ENCODE measurements at places on chromosomes 16 and 17.

DNA sequence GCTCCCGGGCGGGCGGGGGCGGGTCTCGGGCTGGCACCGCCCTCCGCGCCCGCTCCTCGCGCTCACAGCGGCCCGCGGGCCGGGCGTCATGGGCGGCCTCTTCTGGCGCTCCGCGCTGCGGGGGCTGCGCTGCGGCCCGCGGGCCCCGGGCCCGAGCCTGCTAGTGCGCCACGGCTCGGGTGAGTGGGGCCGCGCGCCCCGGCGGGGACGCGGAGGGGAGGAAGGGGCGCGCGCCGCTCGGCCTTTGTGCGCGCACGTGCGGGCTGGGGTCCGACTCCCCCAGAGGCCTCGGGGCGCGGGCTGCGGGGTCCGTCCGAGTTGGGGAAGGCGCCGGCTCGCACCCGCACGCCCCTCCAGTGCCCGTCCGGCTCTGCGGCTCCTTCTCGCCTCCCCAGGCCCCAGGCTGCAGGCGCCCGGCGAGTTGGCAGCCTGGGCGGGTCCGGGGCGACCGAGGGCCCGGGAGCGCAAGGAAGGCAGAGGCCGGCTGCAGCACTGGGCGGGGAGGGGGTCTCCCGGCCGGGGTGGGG lies at the start of gene NME4:
NME4 (plus strand) TSS at position 65 of the 527 bp plus-strand sequence; CDS start at position 89, 24 bp downstream.
- peak; percentile 56 for DNase-seq

GRCh38 chr16:67548265-67549126 lies 13.8 kb upstream of the CTCF start:
- no peak for DNase-seq

DNA sequence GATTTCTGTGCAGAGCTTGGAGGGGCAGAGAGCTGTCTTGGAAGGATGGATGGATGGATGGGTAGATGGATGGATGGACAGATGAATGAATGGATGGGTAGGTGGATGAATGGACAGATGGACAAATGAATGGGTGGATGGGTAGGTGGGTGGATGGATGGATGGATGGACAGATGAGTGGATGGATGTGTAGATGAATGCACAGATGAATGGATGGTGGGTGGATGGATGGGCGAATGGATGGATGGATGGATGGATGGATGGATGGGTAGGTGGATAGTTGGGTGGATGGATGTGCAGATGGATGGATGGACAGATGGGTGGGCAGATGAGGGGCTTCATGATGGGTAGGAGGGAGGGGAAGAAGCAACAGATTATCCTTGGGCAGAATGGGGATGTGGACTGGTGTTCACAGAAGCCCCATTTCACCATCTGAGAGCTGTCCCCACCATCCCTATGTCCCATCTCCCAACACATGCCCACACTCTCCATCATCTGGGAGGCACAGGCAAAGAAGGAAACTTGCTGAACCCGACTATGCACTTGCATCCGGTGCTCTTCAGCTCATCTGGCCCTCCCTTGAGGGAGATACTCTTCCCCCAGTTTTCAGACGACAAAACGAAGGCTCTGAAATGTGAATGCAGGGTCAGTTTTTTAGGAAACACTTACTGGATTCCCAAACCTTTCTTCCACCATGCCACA lies 57.2 kb downstream of the IL21R start:
- DNase-seq: no peak

DNA sequence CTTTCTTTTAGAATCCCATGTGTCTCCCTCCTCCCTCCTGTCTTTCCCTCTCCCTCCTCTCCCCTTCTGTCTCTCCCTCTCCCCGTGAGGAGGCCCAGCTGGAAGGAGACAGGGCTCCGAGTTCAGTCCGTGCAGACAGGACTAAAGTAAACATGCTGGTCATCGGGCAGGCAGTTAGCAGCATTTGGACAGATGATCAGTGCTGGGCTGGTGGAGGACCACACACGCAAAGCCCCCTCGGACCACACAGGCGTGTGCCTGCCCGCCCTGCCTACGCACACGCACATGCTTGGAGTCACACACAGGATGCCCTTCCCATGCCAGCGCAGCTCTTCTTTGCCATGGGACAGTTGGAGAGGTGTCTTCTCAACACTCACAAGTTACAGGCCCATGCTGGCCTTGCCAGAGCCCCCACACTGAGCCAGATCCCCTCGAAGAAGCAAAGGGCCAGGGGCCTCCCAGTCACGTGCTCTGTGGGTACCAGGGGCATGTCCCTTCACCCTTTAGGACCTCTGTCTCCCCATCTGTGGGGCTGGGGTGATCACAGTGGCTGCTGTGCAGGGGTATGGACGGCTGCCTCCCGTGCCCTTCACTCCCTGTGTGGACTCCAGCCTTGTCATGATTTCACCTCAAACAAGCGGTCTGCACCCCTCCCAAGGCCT lies 215.7 kb upstream of the FOXF1 start:
- DNase-seq: no peak

DNA sequence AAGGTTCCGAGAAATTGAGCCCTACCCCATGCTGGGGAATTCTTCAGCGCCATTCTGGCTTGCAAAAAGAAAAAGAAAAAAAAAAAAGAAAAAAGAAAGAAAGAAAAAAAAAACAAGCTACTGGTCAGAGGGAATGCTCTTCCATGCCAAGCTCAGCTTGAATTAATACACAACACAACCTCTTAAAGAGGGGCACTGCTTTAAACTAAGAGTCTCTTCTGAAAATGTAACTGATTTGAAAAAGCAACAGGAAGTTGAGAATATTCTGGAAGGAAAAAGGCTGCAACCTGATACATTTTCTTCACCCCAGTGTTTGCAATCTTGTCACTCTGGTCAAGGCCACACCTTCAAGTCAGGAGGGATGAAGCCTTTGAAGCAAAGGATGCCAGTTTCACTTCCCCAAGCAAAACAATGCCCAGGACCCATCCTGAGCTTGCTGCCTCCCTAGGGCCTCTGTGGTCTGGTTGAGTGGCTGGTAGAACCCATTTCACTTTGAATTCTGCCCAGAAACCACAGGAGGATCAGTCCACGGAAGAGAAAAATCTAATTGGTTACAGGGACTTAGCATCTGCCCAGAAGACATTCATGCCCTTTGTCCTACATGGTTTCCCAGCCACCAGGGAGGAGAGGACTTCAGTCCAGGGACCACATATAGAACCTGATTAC lies 389.7 kb downstream of the SOX9 start:
- no peak for DNase-seq

- peak; percentile 39 for DNase-seq
Measured at GRCh38 chr16:10362077-10362863, 23.6 kb upstream of the ATF7IP2 start.

DNA sequence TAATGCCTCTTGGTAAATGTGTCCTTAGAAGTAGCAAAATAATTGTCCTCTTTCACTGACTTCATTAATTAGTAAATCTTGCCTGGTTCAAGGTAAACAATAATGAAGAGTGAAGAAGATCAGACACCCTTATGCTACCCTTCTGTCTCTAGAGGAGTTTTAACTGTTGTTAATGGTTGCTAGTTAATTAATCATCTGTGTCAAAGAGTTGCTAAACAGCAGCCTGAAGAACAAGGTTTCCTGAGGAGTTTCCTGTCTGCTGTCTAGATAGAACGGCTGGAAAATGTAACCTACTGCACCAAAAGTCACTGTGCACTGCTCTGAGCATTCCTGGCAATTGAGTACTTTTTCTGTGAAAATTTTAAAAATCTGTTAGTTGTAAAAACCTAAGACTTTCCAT lies 131.3 kb downstream of the NLK start:
- no peak for DNase-seq

DNA sequence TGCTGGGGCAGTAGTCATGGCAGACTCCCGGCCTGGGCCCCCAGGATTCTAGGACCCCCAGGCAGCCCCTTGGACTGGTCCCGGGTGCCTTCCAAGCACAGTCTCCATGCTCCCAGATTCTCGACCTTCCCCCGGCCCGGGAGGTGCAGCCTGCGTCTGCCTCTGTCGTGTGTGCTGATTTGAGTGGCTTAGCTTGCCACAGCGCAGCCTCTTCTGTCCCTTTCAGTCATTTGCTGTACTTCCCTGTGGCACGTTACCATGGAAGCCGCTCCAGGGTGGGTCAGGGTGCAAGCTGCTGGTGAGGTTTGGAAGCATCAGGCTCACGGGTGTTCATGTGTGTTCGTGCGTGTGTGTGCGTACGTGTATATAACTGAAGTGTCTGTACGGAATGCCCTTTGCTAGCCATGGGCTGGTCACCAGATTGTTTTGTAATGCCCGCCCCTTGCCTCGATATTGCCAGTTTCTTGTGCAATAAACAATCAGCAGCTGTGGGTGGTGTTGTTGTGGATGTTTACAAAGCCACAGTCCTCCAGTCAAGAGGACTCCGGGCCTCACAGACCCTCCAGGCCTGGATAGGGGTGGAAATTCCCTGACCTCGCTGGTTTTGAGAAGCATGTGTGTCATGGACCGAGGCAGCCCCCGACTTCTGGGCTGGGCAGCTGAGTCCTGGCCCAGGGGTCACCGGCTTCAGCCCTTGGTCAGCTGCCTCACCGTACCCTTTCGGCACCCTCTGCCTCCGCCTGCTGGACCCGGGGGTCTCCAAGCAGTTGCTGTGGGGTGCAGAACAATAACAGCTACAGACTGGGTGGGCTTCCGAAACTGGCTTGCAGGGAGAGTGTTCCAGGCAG lies 9.7 kb upstream of the CLEC18A start:
- DNase-seq: no peak

DNA sequence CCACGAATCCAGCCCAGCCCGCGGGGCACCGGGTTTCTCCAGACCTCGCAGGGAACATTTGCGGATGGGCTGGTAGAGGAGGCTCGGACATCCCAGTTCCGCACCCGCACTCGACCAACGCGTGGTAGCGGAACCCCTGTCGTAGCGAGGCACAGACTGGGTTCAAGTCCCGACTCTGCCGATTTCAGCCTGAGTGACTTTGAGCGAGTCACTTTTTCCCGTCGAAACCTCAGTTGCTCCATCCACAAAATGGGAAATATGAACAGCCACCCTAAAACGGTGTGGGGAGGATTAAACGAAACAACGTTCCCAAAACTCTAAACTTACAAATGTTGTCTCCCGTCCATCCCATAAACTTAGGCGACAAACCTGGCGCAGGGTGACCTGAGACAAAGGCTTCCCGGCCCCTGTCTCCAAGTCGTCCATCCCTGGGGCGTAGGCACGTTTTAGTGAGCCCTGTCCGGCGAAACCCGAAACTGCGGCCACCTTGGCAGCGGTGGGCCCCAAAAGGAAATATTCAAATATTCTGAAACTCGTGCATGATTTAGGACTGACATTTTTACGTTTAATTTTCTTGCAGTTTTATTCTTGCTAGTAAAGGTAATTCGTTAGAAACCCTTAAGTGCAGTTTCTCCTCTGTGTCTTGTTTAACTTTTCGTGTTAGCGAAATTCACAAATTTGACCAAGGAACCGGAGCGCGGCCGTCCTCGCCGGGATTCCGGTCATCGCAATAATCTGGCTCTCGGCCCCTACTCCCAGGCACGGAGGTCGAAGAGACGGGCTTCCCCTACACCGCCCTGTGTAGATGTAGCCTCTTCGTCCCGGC lies 1.9 kb upstream of the MLLT6 start:
- DNase-seq: peak; percentile 50

DNA sequence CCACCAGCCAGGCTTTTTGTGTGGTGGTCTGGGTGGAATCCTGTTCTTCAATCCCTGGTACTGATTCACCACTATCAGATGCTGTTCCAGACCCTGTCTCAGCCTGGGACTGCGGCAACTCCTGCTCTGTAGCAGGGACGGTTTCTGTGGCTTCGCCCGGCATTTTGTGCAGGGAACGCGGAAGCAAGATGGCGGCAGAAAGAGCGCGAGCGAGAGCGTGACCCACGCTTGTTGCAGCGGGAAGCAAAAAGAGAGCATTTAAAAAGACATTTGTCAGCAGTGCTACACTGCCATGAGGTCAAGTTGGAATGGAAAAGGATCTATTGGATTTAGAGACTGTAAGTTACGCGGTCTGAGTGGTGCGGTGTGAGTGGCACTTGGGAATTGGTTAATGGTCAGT lies at the start of gene NACA2:
NACA2 (minus strand) TSS at position 202 of the 400 bp plus-strand sequence; CDS start at position 163, 39 bp downstream.
- DNase-seq: no peak

- no peak for DNase-seq
Measured at GRCh38 chr16:76532188-76532973, 255.2 kb downstream of the CNTNAP4 start.

DNA sequence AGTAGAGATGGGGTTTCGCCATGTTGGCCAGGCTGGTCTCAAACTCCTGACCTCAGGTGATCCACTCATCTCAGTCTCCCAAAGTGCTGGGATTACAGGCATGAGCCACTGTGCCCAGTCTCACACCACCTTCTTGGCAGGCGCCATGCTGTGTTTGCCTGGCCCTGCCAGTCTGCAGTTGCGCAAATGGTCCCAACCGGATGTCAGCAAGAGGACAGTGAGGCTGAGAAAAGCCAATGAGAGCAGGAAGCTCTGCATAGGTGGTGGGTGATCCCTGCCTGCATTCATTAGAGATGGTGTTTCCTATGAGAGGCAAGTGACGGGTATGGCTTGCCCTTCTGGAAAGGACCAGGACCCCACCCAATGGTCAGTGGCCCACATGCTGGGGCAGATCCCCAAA lies 59.3 kb downstream of the PECAM1 start:
- DNase-seq: no peak

DNA sequence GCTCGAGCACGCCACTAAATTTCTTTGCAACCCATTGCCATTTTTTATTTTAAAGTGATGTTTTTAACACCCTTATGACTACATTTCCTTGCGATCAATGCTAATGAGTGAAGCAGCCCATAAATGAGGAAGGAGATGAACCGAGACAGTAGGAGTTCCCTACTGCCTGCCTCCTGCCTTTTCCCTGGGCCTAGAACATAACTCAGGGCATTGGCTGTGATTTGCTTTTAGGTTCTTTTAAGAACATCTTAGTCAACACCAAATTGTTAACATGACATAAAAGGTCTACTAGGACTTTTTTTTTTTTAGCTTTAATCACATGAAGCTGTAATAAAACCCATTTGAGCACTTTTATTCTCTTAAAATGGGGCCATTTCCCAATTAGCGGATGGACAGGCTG lies 81.3 kb downstream of the MAP2K6 start:
- DNase-seq: no peak

- peak; percentile 38 for DNase-seq
Measured at GRCh38 chr16:31475946-31476302, 4.0 kb downstream of the TGFB1I1 start.

All from activated naive CD4-positive, alpha-beta T cell treated with anti-CD3 and anti-CD28 coated beads, Interleukin-2, amount 10 ng/mL, durations not matched to agents 7 days and 5 days (primary cell).